ENCODE measurements at places on chromosomes 5 and 9.

- peak; percentile 43 for DNase-seq
Observed at GRCh38 chr5:40171971-40172370, 507.7 kb upstream of the PTGER4 start.

GRCh38 chr5:16953729-16954128 lies 17.6 kb upstream of the MYO10 start:
- no peak for DNase-seq

DNA sequence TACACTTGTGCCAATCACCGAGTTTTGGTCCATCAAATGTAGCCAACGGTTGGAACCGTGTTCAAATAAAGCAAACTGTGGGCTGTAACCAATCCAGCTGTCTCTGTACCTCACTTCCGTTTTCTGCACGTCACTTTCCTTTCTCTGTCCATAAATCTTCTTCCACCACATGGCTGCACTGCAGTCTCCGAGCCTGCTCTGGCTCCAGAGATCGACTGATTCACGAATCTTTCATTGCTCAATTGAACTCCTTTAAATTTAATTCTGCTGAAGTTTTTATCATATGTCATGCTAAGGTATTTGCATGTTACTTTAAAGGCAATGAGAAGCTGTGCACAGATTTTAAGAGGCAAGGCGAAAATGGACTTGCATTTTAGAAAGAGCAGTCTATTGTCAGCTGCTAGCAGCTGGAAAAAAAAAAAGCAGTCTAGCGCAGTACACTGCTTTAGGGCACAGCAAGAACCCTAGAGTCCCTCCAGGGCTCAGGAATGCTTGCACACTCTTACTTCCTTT lies 13.2 kb downstream of the TTC39B start:
- DNase-seq = no peak

DNA sequence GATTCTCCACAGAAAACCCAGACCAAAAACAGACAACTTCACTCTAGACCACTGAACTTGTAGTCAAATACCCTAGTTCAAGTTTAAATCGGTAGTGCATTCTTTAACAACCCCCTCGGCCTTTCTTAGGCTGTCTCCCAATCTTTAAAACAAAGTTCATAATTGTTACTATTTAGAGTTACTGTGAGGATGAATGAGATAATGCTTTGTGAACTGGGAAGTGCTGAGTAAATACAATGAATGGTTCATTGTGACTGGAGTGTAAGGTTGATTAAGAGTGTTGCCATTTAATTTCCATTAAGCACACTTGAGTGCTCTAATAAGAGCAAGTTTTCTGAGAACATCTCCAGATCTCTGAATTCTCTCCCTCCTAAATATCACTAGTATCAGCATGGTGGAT lies 228.8 kb upstream of the PIK3R1 start:
- no peak for DNase-seq

GRCh38 chr5:141875795-141876627 lies 2.2 kb downstream of the PCDH1 start:
- no peak for DNase-seq

DNA sequence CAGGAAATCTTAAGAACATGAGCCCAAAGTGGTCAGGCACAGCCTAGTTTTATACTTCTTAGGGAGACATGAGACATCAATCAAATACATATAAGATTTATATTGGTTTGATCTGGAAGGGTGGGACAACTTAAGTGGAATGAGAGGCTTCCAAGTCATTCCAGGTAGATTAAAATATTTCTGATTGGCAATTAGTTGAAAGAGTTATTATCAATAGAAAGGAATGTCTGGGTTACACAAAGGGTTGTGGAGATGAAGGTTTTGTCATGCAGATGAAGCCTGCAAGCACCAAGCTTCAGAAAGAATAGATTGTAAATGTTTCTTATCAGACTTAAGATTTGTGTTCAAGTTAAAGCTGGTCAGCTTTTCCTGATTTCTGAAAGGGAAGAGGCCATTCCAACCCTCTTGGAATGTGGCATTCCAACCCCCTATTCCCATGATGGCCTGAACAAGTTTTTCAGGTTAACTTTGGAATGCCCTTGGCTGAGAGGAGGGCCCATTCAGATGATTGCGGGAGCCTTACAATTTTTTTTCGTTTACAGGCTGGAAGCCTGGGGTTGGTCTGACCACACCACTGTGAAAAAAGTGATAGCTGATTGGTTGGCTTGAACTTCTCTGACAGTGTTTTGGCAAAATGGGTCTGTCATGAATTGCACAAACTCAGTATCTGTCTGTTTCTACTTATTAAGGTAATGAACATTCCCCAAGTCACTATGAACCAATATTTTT lies 245.6 kb upstream of the RAI14 start:
- DNase-seq = no peak

All from foreskin fibroblast (primary cell).